ENCODE measurements at places on chromosomes 12 and 14. TPM values are rescaled to one million over a fixed set of nuclear protein-coding genes. Genes with fewer than 3 reads are reported as not detected.

The CLEC14A gene
- total RNA-seq, result 0.20 TPM

The LBHD2 gene
- total RNA-seq, result not detected

The CABP1 gene
- total RNA-seq, result not detected

The RFLNA gene
- 2.4 TPM for total RNA-seq

The GPR68 gene
- total RNA-seq, result 0.71 TPM

The MIA2 gene
- 18.0 TPM for total RNA-seq

The E2F7 gene
- 36.7 TPM for total RNA-seq

The SYNE3 gene
- total RNA-seq, result 2.8 TPM

The PIP4P1 gene
- total RNA-seq, result 23.8 TPM

The MYH6 gene
- total RNA-seq, result not detected

The ARHGEF40 gene
- total RNA-seq, result 12.0 TPM

The FBLN5 gene
- total RNA-seq, result not detected

The PTCSC3 gene
- total RNA-seq, result not detected

The STAC3 gene
- total RNA-seq, result not detected

DNA sequence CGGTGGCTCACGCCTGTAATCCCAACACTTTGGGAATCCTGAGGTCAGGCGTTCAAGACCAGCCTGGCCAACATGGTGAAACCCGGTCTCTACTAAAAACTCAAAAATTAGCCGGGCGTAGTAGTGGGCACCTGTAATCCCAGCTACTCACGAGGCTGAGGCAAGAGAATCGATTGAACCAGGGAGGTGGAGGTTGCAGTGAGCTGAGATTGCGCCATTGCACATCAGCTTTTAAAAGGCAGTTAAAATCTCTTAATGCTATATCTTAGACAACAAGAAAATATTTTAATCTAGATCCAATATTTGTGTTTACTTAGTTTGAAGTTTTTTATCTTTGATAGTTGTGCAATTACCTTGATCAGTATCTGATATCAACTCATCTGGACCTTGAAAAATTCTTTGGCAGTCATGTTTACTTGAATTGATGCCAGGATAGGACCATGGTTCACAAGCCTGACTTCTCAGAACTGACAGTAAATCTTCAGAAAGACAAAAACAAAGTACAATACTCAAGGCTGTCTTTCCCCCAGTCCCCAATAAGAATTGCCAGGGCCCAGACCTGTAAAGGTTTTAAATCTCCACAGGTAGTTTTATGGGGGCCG lies 135.0 kb upstream of the AEBP2 start:
- no peak for DNase-seq

DNA sequence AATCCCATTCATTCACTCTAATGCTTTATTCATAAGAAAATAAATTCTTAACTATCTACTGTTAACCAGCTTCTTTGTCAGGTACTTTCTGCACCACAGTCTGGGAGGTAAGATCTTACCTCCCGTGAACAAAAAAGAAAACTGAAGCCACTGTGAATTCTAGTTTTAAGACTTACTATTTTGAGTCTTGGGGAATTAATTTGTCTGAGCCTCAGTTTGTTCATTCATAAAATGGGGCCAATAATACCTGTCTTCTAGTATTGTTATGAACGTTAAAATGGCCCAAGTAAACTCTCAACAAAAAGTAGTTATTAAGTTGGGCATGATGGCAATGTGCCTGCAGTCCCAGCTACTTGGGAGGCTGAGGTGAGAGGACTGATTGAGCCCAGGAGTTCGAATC lies 59.5 kb upstream of the BBS10 start:
- no peak for DNase-seq

- no peak for DNase-seq
Observed at GRCh38 chr12:86903159-86903558, 647.0 kb upstream of the MGAT4C start.

DNA sequence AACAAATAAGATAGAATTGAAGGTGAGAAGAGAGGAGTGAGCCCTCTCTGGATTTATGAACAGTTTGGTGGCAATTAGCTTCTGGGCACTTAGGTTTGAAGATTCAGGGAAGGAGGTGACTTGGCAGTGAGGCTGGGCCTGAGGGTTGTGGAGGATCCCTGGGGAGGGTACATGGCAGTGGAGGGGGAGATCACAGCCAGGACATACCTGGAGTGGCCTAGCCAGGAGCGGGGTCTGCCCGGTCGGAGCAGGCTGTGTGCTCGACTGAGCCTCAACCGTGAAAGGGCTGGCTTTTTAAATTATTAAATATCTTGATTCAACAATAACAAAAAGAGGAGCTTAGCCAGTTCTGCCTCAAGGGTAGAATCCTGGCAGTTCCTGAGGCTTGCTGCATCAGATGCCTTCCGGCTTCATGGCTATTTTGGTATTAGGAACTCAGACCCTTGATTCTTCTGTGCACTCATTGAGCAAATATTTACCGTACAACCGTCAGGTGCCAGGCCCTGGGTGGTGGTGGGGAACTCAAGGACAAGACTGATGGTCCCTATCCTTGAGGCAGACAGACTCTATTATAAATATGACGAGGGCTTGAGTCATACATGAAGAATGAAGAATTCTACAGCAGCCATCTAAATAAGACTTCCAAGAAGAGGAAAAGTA lies 73.4 kb downstream of the SPTB start:
- peak; percentile 98 for DNase-seq

GRCh38 chr14:23359722-23360447 lies 5.1 kb downstream of the EFS start:
- no peak for DNase-seq

DNA sequence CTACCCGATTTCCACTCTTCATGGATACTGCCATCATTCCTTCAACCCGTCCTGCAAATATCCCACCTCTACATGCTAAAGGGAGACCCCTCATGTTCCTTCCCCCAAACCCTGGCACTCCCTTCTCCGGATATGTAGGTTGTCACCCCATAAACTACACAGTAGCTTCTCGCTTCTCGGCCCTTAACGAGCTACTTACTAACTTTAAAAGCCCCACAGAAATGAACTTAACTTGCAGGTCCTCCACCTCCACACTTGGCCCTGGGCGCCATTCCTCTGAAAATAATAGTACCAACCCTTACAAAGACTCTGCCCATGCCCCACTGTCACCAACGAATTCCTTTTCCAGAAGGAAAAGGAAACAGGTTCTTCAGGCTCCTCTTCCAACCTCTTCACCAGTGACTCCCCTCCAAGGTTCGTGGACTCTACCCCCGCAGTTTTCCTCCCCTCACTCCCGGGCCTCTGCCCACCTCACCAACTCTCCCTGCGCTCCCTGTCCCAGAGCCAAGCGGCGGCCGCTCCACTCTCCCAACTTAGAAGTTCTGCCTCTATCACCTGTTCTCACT lies 1.2 kb downstream of the SPPL3 start:
- DNase-seq, result no peak

GRCh38 chr12:77151030-77151429 lies 85.7 kb upstream of the E2F7 start:
- peak; percentile 22 for DNase-seq

GRCh38 chr12:59887178-59887577 lies 291.3 kb downstream of the SLC16A7 start:
- DNase-seq, result no peak

DNA sequence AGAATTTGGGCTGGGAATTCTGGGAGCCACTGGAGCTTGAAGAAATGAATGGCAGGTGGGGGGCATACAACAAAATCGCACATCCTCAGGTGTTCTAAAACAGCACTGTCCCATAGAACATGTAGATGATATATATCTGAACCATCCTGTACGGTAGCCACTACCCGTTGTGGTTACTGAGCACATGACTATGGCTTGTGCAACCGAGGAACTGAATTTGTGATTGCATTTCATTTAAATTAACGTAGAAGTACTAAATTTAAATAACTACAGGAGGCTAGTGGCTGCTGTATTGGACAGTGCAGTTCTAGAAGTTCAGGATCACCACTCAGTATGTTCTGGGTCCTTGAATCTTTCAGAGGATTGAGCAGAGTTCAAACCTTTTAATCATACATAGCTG lies 172.4 kb downstream of the PHETA1 start:
- DNase-seq, result no peak

- DNase-seq, result peak; percentile 51
Observed at GRCh38 chr12:91178139-91178561, 4.5 kb downstream of the DCN start.

- DNase-seq, result no peak
Observed at GRCh38 chr12:25376407-25376806, 125.7 kb upstream of the KRAS start.

GRCh38 chr12:26466726-26467125 lies 271.4 kb downstream of the SSPN start:
- no peak for DNase-seq

GRCh38 chr12:41073633-41074472 lies 114.3 kb upstream of the PDZRN4 start:
- no peak for DNase-seq

DNA sequence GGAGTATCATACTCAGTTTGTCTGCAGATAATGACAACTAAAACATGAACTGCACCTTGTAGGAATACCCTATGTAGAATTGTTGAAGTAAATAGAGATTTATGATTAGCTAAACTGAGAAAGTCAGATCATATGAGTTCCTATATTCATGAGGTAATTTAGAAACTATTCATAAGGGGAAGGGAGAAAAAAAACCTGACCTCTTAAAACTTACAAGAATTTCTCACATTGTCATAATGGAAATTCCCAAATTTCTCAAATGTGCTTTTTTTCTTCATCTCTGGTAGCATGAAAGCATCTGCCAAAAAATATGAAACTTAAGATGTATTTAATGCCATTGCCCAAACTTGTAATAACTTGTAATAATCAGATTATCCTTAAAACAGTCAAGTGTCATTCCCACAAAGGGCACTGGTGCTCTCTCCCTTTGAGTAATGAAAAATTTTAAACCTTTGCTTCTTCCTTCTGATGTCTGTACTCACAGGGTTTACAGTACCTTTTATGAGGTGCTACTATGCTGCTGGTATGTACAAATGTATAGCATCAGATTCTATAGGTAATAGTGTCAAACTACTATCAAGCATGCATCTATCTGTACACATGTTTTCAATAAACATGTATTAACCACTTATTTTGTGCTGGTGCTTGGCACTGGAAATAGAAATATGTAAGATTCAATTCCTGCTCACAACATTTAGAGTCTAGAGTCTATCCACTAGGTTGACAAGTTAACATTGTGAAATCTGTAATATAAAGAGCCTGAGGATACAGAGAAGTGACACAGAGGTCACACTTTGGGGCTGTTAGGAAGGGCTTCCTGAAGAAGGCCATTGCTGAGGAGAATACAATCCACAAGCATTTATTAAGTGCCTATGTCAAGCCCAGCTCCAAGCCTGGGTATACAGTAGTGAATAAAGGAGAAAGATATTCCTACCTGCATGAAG lies 17.4 kb upstream of the DRAM1 start:
- no peak for DNase-seq

DNA sequence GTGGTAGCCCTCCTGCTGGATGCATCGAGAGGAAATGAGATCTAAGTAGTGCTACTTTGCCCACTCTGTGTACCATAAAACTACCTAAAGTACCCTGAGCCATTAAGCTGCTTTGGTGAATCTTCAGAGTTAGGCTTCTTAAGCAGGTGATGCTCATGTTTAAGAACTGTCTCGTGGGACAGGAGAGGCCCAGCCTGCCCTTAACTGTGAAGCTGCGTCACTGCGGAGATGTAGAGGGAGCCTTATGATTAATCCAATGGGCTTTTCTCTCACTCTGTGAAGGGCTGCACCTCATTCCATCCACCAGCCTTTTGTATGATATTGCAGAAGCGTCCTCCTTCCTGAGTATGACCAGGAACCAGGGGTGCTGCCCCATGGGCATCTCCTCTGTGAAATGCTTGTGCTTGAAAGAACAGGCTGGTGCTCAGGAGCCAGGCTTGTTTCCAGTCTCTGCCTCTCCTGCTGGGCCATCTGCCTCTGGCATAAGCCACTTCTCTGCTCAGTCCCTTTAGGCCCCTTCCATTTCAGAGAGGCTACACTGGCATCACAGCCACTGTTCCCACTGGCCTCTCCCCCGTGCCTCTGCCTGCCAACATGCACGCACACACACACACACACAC lies 6.8 kb upstream of the CCDC177 start:
- no peak for DNase-seq

DNA sequence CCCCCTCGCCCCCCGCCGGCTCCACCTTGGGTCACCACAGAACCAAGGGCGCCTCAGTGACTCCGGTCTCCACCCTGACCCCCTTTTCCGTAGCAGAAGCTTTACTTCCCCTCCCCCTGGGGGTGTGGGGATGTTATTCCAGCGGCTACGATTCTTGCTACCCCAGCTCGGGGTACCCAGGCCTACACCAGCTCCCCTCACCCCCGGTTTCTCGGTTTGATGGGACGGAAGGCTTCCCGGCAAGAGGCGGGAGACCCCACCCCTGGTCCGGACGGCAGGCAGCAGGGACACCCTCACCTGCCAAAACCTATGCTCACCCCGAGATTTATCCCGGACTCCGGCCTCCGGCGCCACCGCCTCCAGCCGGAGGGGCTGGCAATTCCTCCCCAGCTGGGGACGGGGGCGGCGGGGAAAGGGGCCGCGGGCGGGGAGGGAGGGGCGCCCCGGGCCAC lies 619 bp downstream of the RAB15 start:
- DNase-seq, result no peak

DNA sequence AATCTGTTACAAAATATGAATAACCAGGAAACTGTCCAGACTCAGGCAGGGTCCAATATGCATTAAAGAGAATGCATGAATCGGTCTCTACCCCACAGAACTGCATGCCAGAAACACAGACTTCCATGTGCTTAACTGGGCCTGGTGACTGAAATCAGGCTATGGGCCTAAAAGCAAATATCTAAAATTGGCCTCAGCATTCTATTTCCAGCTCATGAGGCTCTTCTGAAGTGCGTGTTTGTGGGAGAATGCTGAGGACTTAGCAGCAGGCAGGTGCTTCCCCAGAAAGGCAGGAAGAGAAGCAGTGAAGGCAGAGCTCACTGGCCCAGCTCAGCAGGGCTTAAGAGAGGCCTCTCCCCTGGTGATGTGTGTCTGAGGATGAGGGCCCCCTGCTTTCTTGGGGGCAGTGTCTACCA lies 48.5 kb downstream of the ADGRD1 start:
- DNase-seq, result no peak

DNA sequence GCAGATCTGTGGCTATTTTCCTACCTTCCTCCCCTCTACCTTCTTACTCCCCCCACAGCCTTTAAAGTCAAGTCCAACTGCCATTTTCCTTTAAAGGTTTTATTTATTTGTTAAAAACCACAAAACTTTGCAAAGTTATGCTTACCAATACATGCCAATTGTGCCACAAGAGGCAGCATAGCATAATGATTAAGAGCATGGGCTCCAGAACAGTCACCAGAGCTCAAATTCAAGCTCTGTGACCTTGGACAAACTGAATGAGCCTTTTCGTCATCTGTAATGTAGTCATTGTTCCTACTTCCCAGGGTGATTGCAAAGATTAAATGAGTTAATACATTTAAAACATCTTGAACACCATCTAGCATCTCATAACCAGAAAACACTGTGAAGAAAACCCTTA lies 13.0 kb upstream of the FMNL3 start:
- peak; percentile 35 for DNase-seq

DNA sequence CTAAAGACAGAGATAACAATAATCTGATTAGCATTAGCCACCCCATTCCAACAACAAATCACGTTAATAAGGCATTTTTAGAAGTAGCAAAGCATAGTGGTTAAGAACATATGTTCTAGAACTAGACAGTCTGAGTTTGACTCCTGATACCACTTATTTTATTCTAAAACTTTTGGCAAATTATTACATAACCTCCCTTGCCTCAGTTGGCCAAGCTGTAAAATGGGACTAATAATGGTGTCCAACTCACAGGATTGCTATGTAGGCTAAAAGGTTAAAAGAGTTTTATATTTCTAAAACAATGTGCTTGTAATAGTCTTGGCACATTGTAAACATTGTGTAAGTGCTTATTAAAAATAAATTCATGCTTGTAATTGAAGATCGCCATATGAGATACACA lies 124.7 kb upstream of the FGD4 start:
- no peak for DNase-seq

GRCh38 chr12:67269633-67270573 lies 745 bp downstream of the CAND1 start:
- peak; percentile 38 for DNase-seq

All from M059J (cell line).